RPMI7951 (cell line): ENCODE measurements at places on chromosomes 4 and X. TPM values are rescaled to one million over a fixed set of nuclear protein-coding genes. Genes with fewer than 3 reads are reported as not detected.

GRCh38 chr4:5957076-5957475 lies 61.2 kb downstream of the C4orf50 start:
- peak; percentile 4 for DNase-seq

GRCh38 chr4:23463071-23463470 lies 426.8 kb downstream of the PPARGC1A start:
- no peak for DNase-seq

GRCh38 chr4:82890901-82891706 lies at the start of gene SEC31A:
TSS of gene SEC31A (minus strand) at chr4:82891153. CDS start at chr4:82881936, 9,217 bp downstream.
- peak; percentile 92 for DNase-seq

DNA sequence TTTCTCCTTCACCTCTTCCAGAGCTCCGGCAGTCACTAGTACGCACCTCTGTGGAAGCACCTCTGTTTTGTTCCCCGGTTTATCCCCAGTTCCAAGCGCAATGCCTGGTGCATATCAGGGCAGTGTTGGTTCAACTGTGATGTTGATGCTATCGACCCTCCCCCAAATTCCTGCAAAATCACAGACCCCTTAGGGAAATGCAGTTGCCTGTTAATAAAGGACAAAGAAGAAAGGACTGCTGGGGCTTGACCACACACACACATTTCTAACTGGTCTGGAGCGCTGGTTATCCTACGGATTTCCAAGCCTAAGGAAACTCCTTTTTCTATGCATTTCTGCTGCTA lies 530 bp upstream of the NMU start:
- DNase-seq: no peak

DNA sequence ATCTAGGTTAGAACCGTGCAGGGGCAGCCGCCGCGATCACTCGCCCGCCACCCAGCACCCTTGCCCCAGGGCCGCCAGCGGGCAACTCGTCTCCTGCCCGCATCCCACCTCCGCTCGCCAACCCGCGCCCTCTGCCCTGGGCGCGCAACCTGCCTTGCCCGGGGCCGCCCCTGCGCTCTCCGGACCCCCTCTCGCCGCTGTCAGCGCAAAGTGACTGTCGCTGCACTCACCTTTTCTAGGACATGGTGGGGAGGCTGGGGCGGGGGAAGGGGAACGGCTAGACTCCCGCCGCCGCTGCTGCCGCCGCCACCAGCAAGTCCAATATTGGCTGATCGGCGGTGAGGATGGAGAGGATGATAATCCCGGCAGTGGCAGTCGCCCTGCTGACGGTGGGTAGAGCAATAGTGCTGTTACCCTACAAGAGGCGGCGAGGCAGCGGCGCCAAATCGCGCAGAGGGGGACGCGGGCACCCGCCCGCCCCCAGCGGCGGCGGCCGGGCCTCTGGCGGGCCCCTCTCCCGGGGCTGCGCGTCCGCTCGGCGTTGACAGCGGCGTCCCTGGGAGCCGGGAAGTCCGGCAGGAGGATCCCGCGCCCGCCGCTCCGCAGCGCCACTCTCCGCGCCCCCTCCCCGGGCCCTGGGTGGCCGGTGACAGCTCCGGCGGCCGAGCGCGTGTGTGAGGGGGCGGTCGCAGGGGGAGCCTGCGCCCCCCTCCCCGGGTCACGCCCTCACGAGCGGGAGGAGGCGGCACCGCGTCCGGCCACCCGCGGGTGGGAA lies 2.3 kb upstream of the NR3C2 start:
- no peak for DNase-seq

- DNase-seq: no peak
These were observed 114.9 kb downstream of the AREG start for GRCh38 chr4:74559853-74560252.

DNA sequence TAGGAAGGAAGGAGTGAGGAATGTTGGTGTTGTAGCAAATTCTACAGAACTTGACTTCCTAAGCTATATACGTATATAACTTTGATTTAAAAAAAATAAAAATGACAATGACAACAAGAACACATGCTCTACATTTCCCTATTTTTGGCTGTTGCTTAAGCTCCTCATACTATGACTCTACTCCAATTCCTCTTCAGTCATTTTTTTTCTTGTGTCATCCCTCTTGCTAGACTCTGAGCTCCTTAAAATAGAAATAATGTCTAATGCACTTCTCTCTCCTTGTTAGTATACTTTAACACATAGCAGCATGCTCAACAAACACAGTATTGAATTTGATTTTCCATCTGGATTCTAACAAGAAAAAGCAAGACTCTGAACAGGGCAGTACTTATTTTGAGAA lies 144.0 kb downstream of the HDX start:
- no peak for DNase-seq

DNA sequence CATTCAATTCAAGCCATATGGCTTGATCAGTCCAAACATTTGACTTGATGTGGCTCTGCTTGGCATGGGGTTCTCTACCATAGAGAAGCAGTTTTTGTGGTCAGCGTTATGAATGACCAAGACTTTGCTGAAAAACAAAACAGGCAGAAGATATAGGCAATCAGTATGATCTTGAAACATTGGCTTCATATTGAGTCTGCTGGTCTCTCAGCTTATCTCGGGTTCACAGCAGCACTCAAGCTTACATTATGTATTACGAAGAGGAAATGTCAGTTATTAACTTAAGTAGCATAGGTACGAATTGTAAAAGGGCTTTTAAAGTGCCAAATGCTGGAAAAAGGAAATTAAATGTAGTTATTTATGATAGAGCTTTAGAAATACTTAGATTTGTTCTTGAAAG lies 99.0 kb downstream of the AFF2 start:
- DNase-seq: no peak

GRCh38 chr4:27836523-27836922 lies 975.9 kb downstream of the STIM2 start:
- DNase-seq: no peak

DNA sequence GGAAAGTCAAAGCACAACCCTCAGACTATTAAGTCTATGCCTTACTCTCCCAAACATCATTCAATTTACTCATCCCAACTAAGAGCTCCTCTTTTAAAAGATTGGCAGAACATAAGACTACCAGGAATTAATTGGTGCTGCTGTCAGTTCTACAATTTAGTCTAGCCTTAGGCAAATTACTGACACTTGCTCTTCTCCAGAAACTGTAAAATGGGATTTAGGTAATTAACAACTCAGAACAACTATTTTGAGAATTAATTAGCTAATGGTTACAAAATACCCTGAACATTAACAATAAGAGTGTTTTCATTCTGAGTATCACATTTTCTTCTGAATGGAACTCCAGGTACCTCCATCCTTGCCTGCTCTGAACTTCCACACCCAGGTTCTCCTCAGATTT lies 36.2 kb upstream of the RBM47 start:
- no peak for DNase-seq

GRCh38 chrX:17692709-17693346 lies 44.5 kb upstream of the SCML1 start:
- DNase-seq: peak; percentile 90

DNA sequence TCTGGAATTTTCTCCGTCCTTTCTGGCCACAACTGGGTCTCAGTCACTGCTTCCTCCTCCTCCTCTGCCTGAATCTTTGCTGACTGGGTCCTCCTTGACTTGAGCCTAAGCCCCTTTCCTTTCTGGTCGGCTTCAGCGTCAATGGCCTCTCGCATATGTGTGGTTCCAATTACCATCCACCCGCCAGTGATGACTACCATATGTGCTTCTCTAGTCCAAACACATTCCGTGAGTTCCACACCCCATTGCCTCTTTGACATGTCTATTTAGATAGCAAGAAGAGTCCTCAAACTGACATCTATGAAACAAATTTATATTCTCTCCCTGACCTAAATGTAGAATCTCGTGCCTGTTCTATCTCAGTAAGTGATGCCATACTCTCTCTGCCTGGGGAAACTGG lies 19.8 kb downstream of the MXRA5 start:
- peak; percentile 77 for DNase-seq

DNA sequence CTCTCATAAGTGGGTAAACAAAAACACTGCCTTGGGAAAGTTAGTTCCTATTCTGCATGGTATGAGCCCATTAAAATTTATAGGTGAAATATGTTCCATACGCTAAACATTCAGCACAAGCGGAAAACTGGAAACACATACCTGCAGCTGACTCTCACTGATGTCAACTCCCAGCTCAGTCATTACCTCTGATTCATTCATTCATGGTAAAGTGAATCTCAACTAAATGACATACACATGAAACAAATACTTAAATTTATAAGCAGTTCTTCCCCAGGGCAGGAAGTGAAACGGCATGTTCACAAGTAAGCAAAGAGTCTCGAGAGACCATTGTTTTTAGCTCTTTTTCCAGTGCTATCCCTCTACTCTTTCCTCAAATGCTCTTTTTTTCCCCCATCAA lies 1.6 kb downstream of the SLC10A6 start:
- no peak for DNase-seq

TMPRSS11B gene
- not detected in 2 replicates for total RNA-seq
